ENCODE measurements at places on chromosomes 6 and 20.

GRCh38 chr20:18176318-18176785 lies 38.7 kb downstream of the KAT14 start:
- no peak for DNase-seq

DNA sequence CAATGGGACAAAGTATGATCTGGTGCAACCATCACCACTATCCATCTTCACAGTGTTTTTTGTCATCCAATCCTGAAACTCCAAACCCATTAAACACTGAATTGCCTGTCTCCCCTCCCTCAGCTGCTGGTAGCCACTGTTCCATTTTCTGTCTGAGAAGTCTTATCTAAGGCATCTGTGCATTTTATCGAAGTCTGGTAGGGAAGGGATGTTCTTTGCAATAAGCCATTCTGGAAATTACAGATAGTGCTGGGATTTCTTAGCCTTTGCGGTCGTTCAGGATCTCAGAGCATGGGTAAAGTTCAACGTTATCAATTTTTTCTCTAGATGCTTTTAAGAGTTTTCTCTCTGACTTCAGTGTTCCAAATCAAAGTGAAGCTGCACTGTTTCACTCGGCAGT lies 24.1 kb downstream of the KIF25 start:
- DNase-seq, result no peak

DNA sequence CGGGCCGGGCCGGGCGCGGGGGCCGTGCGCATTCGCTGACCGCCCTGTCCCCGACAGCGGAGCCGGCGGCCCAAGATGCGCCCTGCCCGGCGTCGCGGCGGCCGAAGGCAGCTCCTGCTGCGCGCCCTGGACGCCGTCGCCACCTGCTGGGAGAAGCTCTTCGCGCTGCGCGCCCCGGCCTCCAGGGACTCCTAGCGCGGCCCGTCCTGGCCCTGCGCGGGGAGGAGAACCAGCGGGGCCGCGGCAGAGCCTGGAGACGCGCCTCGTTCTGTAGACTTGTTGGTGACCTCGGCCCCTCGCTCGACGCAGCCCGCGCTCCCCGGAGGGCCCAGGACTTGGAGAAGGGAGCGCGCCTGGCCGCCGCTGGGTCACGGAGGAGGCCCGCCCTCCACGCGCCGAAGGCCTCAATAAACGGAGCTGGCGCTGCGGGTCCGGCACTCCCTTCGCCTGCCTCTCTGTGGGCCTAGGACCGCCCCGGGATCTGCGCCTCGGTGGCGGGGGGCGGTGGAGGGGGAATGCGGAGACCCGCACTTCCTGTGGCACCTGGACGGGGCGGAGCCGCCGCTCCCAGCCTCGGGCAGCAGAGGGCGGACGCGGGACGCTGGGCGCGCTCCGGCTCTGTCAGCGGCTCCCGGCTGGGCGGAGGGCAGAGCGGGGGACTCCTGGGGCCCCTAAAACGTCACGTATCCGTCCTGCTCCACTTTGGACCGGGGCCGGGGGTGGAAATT lies 2.7 kb downstream of the C20orf204 start:
- DNase-seq, result peak; percentile 38

GRCh38 chr20:24135781-24136180 lies 147.2 kb upstream of the GGTLC1 start:
- DNase-seq, result no peak

DNA sequence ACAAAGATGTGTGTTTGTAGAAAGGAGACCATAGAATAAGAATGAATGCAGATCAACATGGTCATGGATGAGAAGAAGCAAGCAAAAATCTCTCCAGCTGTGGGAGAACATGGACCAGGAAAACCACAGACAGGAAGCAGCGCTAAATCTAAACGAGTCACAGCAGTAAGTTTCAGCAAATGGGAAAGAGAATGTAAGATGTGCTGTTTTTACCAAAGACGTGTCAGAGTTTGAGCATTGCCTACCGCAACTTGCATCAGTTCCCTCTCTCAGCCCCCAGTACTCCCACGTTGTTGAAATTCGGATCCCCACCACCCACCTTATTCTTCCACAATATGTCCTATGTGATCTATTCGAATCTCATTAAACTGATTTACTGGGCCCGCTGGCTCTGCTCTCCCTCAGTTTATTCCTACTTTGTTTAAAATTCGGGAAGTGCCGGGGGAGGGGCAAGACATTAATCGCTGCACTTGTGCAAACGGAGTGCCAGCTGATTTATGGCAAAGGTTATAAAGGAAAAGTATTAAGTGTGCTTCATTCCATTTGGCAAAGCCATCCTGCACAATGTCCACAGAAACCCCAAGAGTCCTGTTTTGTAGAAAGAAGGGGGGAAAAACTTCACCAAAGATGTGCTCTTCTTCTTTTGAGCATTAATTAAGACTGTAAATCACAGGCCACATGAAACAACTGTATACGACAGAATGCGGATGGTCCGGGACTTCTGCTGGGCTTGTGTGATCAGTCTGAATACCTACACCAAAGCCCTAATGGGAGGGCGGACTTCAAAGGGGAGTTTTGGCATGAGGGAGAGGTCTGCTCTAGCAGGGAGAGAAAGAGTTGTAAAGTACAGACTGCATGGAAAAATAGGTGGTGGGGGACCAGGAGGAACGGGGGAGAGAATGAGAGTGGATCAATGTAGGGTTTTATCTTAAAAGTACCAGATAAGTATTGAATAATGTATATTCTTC lies 59.1 kb upstream of the PRDM1 start:
- no peak for DNase-seq

DNA sequence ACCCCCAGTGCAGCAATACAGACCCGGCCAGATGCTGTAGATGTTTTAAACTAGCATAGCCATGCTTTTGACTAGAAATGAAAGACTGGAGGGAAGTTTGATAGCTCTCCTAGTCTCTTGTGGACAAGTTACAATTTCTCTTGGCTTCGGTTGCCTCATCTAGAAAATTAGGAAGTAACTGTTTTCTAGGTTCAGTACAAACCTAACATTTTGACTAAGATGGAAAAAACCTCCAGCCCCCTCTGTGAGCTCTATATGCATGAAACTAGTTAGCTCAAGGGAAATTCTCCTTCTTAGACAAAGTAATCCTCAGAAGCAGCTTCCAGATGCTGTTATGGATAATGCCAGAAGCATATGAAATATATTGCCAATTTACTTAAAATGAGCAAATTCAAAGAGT lies 86.6 kb downstream of the RNF144B start:
- no peak for DNase-seq

GRCh38 chr6:106381223-106381622 lies 20.7 kb downstream of the CRYBG1 start:
- no peak for DNase-seq

- no peak for DNase-seq
Observed at GRCh38 chr20:6566821-6567220, 200.7 kb upstream of the BMP2 start.

DNA sequence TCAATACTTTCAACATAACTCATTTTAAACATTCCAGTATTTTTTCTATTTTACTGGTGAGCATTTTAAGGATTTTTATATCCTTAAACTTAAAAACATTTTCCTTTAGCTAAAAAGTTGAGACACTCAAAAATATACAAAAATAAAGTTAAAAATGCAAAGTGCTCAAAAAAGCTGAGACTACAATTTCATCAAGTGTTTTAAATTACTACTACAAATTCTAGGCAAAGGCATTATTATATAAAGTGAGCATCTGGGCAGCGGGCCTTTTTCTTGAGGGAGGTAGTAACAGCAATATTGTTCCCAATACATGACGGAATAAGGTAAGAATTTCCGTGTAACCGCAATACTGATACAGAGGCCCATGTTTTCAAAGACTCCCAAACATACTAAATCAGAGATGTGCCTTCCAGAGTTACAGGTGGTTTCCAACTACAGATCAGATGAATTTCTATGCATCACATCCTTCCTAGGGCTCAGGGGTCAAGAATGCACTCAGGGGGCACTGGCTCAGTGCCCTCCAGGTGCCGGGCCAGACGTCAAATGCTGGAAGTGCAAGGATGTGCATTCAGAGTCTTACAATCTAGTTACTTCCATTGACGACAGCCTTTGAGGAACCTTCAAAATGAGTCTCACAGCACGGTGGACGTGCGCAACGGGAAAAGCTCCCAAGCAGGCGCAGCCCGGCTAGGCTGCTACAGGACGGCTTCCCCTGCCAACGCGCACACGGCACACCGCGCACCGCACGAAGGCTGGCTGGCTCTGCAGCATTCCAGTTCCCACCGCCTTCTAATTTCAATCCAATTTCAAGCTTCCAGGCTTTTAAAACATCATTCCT lies 1.7 kb downstream of the PHF10 start:
- peak; percentile 17 for DNase-seq

DNA sequence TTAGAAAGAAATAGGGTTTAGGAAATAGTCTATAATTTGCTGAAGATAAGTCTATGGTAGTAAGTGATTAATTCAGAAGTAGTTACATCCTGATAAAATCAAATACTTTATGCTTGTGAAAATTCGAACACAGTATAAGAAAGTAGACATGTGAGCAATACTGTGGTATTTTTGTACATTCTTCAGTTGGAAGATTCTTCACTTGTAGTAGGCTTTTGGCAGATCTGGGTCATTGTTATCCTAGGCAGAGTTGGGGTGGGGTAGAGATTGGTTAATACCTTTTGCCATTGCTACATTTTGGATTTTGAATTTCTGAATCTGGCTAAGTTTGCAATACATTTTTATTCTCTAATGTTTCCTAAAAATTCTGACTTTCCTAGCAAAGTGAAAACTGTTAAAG lies 197.5 kb downstream of the BCKDHB start:
- DNase-seq, result no peak

DNA sequence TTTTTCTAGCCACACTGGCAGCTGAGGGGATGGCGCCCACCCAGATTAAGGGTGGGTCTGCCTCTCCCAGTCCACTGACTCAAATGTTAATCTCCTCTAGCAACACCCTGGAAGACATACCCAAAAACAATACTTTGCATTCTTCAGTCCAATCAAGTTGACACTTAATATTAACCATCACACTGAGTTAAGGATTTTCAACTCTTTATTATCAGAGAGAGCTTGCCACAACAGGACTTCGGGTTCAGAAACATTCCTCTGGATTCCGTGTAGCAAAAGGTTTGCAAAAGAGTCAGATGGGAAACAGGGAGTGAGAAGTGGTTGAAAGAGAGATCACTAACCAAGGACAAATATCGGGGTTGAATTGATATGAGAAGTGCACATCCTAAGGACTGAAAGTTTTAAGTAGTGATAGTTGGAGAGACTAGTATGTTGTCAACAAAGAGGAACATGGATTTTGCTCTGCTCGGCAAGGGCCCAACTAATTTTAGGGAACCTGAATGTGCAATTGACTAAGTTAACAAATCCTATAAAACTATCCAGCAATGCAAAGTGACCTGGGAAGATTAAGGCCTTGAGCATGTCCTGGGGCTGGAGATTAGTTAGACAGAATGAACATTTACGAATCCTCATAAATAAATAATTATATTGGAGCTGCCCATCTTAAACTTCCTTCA lies 137.0 kb upstream of the TENT5A start:
- no peak for DNase-seq

DNA sequence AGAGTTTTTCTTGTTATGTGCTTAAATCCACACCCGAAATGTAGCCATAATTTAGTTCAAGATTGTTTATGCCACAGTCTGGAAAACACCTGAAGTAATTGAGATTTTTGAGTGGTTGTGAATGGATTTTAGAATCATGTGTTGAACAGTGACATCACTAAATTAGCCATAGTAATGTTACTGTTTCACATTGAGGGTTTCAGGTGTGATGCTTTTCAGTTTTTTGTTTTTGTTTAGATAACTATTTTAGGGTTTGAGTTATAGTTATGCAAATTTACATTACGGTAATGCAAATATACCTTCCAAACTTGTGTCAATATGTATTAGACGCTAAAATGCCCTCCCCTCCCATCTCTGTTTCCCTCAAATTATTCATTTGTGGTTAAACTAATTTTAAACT lies 22.9 kb downstream of the QKI start:
- DNase-seq, result no peak

Data from NCI-H1092 (cell line).